ENCODE measurements at places on chromosomes 2 and 18. TPM values are rescaled to one million over a fixed set of nuclear protein-coding genes. Genes with fewer than 3 reads are reported as not detected.

The LYPD6 gene
- total RNA-seq, result 1.2 TPM

The SCN7A gene
- total RNA-seq, result 0.99 TPM

The LBH gene
- total RNA-seq, result 16.7 TPM

The PLA2R1 gene
- total RNA-seq, result 10.0 TPM

The BOLL gene
- total RNA-seq, result not detected

The MC4R gene
- not detected for total RNA-seq

The LRRC30 gene
- total RNA-seq, result not detected

The CEBPZOS gene
- total RNA-seq, result 19.9 TPM

The LRRTM4 gene
- total RNA-seq, result not detected

The TBR1 gene
- total RNA-seq, result not detected

The SLC14A1 gene
- total RNA-seq, result 0.53 TPM

The PDE1A gene
- total RNA-seq, result 2.4 TPM

The CYP27A1 gene
- 1.7 TPM for total RNA-seq

The CXCR4 gene
- 5.7 TPM for total RNA-seq

The C2orf42 gene
- total RNA-seq, result 9.3 TPM

The ANKRD30B gene
- total RNA-seq, result not detected

The CCBE1 gene
- 0.48 TPM for total RNA-seq

The REEP1 gene
- 0.83 TPM for total RNA-seq

The RTKN gene
- 29.3 TPM for total RNA-seq

The TNFRSF11A gene
- 1.9 TPM for total RNA-seq

The BOK gene
- 49.0 TPM for total RNA-seq

The SPDYA gene
- not detected for total RNA-seq

The CREB1 gene
- total RNA-seq, result 44.3 TPM

The UGT1A3 gene
- total RNA-seq, result 2.8 TPM

The C2orf72 gene
- total RNA-seq, result not detected

The LRRTM1 gene
- not detected for total RNA-seq

The POMC gene
- 3.1 TPM for total RNA-seq

The ZNF514 gene
- total RNA-seq, result 5.9 TPM

The MTIF2 gene
- total RNA-seq, result 23.7 TPM

The ZC3H6 gene
- total RNA-seq, result 2.4 TPM

The ECEL1 gene
- total RNA-seq, result not detected
